ENCODE measurements at places on chromosomes 12 and 14.

- DNase-seq: no peak
These were observed 1.2 kb downstream of the KIF26A start for GRCh38 chr14:104139460-104140212.

- DNase-seq: no peak
These were observed 182.3 kb downstream of the KIF26A start for GRCh38 chr14:104320611-104321086.

GRCh38 chr12:27861428-27862167, 81.6 kb upstream of the MANSC4 start:
- DNase-seq: no peak

GRCh38 chr12:53754633-53755264, 3.0 kb upstream of the CISTR start:
- no peak for DNase-seq

GRCh38 chr12:45231515-45232145, 15.7 kb downstream of the ANO6 start:
- DNase-seq: no peak

Data from kidney epithelial cell (primary cell).